ENCODE measurements at places on chromosomes 2 and 18.

DNA sequence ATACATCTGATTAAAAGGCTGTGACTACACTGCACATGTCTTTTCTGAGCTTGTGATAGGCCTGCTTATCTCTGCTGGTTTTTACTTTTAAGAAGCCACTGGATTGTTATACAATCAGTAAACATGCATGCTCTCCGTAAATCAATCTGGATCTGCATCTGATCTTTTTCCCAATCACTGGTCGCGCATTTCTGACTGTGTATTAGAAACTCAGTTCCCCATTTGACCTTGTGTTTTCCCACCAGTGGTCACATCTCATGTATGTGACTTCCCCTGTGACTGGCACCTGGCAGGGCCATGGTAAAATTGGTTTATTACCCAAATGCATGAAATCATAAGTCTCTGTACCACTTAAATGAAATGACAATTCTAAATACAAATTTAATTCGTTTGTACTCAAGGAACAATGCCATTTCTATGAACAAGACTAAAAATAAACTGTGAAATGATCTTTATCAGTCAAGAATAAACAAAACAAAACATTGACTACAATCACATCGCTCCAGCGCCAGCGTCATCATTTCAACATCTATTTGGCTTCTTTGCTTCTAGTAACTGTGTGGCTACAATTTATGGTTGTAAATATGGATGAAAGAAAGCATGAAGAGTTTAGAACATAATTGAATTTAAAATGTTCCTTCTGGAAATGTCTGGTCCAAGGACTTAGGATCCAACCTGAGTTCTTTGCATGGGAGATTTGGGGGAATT, 396.6 kb upstream of the TRIB2 start:
- DNase-seq = no peak

DNA sequence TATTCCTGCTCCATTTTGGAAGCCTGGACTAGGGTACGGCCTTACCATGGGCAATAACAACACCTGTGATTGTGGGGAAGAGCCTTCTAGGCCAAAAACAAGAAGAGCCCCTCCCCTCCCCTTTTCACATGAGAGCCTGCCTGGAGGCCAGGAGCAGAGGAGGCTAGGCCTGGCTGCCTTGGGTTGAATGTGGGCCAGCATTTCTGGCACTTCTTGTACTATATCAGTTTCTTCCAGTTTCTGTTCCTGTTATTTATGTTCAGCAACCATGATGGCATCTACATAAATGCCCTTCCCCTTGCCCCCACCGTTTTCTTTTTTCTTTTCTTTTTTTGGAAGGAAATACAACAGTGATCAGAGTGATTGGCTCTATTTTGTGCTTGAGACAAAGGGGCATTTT, 58.4 kb downstream of the KCTD18 start:
- no peak for DNase-seq

DNA sequence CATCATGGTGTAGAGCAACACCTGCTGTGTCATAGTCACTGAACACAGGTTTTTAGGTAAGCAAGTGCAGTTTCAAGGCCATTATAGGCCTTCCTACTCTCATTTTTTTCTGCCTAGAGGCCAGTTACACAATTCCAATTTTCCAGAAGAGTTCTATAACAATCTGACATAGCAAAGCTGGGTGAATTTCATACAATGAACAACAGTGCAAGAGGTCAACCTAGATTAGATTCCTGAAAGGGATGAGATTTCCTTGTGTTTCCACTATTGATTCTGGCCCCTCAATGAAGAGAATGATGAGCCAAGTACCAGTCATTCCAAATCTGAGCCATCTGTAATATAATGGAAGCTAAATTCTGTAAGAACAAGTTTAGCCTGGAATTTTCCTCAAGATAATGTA, 15.3 kb upstream of the CD28 start:
- DNase-seq = no peak

GRCh38 chr18:24987303-24988252, 364.4 kb downstream of the ZNF521 start:
- DNase-seq = no peak

GRCh38 chr2:64812285-64812684, 158.6 kb upstream of the SERTAD2 start:
- no peak for DNase-seq

DNA sequence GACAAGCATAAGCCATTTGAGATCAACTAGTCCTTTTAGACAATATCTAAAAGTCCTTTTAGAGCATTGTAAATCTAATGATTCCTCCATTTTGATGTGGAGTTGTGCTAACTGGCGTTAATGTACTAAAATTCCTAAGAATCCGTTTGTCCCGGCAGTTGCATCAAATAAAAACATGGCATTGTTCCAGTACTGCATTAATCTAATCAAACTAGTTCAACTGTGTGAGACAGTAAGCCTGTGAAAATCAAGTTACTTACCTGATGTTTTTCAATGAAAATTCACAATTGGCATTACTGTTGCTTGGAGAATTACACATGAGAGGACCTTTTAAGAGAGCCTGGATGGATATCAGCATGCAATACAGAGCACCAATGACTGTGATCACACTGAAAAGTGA, 13.3 kb downstream of the TM4SF20 start:
- DNase-seq = no peak

DNA sequence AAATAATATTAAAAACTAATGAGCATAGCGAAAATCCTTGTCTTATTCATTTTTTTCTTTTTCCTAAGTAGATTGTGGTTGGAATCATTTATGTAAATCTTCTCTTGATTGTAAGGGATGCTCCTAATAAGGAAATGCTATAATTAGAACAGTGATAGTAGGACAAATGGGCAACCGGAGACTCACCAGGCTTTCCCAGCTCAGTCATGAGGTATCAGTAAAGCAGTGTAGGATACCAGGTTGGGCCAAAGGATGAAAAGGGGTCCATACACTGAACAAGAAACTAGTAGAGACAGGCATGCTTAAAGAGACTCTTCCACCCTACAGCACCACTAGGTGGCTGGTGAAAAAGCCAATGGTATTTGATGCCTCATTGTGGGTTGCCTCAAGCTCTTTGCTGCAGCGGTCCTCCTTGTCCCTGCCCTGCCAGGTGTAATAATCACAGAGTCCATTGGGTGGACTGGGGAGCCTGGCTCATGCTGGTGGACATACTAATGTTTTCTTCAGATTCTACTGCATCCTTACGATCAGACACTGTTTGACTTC, 71.4 kb upstream of the FAM98A start:
- DNase-seq = no peak

- no peak for DNase-seq
Observed at GRCh38 chr2:7292154-7292691, 375.0 kb downstream of the RNF144A start.

GRCh38 chr2:221677688-221678087, 105.6 kb upstream of the EPHA4 start:
- no peak for DNase-seq

All from non-pigmented ciliary epithelial cell (primary cell).